ENCODE measurements at places on chromosomes 1 and 21. TPM values are rescaled to one million over a fixed set of nuclear protein-coding genes. Genes with fewer than 3 reads are reported as not detected.

MYCL gene
- not detected for total RNA-seq

POTED gene
- not detected for total RNA-seq

CAMK2N1 gene
- 16.6 TPM for total RNA-seq

- no peak for DNase-seq
Observed at GRCh38 chr21:14690886-14691285, 144.8 kb upstream of the SAMSN1 start.

GRCh38 chr1:23237508-23237907, 20.2 kb upstream of the HTR1D start:
- no peak for DNase-seq

DNA sequence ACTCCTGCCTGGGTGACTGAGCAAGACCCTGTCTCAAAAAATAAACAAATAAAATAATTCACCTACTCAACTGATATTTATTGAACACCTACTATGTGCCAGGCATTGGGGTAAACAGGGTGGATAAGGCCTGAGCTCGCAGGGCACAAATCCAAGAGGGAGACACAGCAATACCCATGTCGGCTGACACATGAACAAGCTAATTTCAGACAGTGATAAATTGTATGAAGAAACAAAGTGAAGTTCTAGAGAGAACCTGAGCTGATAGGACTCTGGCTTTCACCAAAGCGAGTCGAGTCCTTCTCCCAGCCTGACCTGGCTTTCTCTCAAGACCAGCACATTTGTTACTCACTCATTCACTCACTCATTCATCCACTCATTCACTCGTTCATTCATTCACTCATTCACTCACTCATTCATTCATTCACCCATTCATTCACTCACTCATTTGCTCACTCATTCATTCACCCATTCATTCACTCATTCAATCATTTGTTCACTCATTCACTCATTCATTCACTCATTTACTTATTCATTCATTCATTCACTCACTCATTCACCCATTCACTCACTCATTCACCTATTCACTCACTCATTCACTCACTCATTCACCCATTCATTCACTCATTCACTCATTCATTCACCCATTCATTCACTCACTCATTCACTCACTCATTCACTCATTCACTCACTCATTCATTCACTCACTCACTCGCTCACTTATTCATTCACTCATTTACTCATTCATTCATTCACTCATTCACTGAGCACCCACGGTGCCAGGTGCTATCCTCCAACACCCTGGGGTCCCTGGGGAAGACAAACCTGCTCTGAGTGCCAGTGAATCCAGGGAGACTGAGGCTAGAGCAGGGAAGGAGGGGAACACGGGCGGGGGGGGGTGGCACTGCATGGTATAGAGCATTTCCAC, 37.4 kb upstream of the CASZ1 start:
- no peak for DNase-seq

DNA sequence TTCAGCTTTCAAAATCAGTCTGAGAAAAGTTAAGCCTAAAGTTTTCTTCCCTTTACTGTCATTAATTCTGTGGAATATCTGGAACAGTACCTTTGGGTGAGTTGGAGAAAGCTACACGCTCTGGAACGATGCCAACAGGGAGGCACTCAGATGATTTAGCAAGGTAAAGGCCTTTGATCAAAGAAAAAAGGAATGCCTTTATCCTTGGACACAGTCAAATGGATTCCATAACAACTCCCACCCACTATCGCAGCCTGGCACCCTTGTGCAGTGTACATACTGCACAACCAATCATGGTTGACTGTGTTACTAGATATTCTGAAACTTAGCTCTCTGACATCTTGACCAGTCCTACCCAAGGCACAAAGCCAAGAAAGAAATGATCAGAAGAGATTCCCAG, 218.7 kb downstream of the PATJ start:
- DNase-seq: no peak

DNA sequence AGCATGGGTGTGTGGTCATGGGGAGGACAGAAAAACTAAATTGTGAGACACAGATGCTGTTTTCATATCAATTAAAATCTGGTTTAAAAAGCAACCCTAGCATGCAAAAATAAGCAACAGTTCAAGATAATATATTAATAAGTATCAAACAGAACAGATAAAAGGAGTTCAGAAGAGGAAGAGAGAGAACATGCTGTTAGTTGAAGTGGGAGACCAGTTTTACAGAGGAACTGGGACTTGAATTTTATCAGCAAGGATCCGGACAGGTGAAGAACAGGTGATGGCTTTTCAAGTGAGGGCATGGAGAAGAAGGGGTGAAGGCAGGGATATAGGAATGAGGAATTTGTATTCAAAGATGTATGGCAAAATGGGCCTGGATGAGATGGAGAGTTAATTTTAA, 75.9 kb downstream of the PRRX1 start:
- no peak for DNase-seq

DNA sequence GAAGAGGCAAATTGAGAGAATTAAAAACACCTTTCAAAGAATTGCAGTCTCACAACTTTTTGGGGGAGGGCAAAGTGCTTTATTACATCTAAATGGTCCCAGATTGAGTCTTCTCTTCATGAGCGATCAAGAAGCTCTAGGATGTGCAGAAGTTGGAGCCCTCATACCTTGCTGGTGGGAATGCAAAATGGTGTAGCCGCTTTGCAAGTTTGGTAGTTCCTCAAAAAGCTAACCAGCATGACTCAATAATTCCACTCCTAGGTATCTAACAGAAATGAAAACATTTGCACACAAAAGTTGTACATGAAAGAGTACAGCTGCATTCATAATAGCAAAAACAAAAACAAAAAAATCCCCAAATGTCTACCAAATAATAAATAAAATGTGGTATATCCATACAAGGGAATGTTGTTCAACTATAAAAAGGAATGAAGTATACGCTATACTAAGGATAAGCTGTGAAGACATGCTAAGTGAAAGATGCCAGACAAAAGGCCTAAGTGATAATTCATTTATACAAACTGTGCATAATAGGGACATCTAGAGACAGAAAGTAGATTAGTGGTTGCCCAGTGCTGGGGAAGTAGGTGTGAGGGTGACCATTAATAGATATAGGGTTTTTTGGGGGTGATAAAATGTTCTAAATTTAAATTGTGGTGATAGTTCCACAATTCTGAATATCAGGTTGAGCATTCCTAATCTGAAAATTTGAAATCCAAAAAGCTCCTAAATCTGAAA, 55.2 kb downstream of the SELENOF start:
- DNase-seq: no peak

All from ovary (tissue), 10 donors.